Stimulated activated CD4-positive, alpha-beta T cell treated with anti-CD3 and anti-CD28 coated beads, Interleukin-4, amount 100 ng/mL, for 4 hours (primary cell): ENCODE measurements at places on chromosomes 7 and 10.

DNA sequence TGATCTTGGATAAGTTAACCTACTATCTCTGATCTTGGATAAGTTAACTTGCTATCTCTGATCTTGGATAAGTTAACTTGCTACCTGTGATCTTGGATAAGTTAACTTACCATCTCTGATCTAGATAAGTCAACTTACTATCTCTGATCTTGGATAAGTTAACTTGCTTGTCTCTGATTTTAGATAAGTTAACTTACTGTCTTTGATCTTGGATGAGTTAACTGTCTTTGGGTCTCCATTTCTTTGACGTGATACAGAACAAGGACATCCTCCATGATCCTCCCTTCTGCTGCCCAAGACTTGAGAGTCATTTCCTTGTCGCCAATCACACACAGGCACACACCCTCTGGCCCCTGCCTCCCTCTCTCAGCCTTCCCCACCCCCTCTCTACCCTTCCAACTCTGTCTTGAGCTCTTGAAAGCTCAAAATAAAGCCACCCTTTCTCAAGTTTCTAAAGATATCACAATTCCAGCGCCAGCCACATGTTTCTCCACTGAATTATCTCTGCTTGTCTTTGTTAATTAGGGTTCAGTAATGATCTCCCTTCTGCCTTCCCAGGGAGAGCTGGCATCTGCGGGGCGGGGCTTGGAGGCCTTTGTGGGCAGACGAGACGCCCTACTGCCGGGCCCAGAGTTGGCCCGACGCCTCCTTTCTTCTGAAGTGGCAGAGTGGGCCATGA lies 85.1 kb upstream of the GTF2I start:
- DNase-seq = no peak

DNA sequence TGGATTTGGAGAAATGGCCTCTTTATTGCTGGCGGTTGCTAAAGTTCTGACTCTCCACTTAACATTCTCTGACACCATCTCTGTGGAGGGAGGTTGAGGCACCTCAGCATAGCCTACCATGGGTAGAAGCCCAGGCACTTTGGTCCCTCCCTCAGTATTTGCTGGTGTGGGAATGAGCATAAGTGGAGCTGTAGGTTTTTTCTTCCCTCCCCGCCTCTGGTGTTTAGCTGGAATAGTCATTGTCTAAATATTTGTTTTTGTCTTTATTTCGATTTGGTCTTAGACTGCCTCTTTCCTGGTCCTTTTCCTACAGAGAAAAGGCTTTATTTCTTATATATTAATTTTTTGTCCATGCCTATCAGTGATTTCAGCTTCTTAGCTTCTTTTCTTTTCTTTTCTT lies 203.4 kb upstream of the AGR3 start:
- DNase-seq = no peak

DNA sequence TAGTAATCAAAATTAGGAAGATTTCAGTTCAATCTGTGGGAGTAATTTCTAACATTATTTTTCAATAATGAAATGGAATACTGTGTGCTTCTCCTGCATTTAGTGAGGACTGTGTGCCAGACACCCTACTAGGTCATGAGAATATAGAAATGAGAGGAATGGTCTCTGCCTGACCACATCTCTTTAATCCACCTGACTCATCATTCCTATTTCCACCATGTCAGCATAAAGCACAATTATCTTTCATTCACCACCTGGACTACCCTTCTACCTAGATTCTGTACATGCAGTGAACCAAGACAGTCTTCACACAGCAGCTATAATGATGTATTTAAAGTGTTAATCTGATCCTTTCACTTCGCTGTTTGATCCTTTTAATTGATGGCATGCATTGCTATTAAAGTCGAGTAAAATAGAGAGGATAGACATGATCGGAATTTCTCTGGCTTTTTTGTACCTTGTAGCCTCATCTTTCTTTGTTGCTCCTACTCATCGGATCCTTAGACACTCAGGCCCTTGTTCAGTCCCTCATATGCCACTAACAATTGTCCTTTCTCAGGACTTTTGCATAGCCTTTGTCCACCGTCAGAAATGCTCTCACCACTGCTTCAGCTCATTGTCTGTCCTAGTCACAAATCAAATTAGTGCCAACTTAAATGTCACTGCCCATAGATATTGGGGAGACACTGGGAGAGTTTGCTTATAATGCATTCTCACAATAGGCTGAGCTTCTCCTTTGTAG lies 1037.1 kb downstream of the REEP3 start:
- no peak for DNase-seq

DNA sequence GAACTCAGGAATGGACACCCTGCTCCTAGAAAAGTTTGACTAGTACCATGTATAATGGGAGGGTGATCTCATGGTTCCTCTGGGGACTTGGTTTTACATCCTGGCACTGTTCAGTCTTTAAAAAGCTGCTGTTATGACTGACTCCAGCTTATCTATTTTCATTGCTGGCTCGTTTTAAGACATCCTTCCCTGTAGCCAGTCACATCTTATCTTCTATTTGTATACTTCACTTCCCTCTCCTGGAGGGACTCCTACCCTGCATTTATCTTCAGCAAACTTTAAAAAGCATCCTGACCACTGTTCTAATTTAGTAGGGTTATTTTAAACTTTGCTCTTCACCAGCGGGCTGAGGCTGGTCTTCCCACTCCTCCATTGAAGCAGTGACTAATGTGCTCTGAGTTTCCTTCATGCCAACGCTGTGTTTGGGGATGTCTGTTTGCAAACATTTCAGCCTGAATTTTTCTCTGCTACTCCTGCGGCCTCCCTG lies 72.9 kb upstream of the ARMC3 start:
- DNase-seq = no peak

- no peak for DNase-seq
These were observed 6.5 kb upstream of the ZNF777 start for GRCh38 chr7:149467321-149467859.

DNA sequence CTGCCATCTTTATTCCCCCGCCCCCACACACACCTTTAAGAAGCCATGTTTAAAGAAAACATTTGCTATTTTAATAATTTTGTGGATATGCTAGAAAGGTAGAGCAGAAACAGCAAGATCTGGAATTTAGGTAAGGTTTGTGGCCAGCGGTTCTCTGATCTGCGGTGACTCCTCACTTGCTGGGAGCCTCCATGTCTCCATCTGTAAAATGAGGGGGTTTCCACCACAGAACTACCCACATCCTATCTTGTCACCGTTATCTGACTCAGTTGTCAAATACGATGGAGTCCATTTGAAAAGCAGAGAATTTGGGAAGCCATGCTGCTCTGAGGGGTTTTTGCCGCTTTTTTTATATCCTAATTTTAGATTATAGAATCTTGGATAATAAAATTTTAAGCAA lies 23.3 kb downstream of the MACC1 start:
- no peak for DNase-seq

DNA sequence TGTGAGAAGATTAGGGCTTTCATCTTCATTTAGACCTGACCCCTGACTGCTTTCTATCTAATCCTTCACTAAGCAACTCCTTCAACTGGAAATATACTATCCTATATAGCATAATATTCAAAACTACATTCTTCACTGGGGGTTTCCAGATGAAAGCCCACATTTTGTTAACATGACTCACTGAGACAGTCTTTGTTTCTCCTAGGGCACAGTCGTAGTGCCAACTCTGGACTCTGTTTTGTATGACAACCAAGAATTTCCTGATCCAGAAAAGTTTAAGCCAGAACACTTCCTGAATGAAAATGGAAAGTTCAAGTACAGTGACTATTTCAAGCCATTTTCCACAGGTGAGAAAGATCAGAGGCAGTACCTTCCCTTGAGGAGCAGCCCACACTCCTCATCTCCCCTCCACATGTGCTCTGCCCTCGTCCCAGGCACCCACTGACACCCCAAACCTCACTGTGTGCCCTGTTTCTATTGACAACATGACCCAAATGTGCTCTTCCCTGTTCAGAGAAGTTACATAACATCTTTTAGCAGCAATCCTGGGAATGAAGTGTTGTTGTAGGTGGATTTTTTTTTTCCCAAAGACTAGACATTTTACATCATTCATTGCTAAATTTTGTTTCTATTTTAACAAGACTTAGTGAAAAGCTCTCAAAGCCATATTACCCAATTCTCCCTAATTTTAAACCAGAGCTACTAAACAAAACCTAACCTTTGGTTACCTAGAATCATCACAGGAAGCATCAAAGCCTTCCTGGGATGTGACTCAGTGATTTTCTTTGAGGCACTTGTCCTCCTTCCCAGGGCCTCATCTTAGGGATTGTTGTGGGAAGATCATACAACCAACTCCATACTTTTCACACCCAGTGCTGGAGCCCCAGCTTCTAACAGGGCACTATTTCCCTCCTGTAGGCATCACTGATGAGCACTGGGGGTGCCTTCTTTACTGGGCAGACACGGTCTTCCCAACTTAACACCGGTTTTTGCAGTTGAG lies 10.7 kb downstream of the CYP2E1 start:
- no peak for DNase-seq

DNA sequence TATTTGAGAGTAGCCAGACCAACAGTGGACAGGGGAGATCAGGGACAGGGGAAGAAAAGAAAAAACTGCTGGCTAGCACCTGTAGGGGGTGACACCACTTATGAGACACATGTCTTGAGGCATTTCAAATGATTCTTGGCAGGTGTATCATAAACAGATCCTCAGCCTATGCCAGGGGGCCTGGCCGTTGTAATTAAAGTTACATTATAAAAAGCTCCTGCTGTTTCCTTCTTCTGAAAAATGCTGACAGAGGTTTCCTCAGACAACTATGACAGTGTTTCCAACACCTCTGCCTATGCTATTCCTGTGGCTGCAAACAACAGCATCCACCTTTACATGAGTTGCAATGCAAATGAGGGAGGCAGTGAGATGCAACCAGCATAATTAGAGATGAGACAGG lies 281.0 kb upstream of the PTER start:
- no peak for DNase-seq

- no peak for DNase-seq
These were observed 106.5 kb downstream of the EPC1 start for GRCh38 chr10:32240471-32240870.

GRCh38 chr7:33849004-33849403 lies 56.3 kb upstream of the BMPER start:
- DNase-seq = no peak

GRCh38 chr10:110209926-110210673 lies 2.7 kb downstream of the MXI1 start:
- peak; percentile 51 for DNase-seq

GRCh38 chr10:43653746-43654145 lies 5.1 kb upstream of the ZNF32 start:
- DNase-seq = no peak

DNA sequence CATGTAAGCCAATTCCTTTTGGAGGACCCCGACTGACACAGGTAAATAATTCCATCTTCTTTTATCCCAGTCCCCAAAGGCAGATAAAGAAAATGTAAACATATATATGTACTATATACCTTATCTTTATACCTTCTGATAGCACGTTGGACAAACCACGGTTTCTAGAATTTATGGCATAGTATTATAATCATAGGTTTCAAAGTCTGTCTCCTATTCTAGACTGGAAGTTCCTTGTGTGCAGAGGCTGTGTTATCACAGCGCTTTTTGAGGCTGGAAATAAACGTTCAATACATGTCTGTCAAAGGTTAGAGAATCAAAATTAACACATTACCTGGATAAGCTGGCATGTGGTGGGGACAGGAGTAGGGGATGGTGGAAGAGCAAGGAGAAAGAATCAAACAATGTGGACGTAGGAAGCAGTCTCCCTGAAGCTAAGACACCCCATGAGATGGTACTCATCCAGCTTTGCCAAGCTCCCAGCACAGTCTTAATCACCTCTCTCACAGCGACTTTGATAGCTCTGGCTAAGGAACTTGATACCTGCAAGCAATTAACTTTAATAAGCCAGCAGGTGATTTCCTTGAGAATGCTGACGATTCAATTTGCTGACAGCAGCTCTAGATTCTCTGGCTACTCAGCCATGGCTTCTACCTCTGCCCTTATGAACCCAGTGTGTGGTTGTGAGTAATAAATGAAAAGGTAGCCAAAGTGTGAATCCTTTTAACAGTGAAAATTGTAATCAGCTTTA lies 208.4 kb upstream of the LRRTM3 start:
- DNase-seq = no peak

- no peak for DNase-seq
These were observed 980 bp downstream of the ADAM8 start for GRCh38 chr10:133275684-133276092.

DNA sequence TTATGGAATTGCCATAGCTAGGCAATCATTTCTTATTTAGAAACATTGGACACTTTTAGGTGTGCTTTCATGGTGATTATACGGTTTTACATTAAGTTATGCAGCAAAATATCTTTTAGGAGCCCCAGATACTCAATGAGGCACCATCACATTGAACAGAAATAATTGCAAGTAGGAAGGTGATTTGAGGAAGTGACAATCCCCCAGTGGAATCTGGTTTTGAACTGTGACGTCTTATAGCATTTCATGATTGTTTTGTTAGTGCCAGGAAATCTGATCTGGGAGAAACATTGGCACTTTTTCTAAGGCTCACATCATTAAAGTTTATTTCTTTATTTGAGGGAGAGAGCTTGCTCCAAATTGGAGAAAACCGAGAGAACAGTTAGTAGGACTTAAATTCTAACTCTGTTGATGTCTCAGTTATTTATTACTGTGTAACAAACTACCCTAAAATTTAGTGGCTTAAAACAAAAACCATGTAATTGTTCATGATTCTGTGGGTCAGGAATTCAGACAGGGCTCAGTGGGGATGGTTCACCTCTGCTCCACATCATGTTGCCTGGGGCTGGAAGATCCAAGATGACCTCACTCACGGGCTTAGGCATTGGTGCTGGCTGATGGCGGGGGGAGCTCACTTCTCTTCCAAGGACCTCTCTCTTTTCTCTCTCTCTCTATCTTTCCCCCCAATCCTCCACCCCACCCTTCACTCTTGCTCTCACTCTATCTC lies 78.2 kb upstream of the STEAP1B start:
- DNase-seq = no peak

GRCh38 chr10:35517431-35518181 lies 87.5 kb upstream of the GJD4 start:
- DNase-seq = no peak

DNA sequence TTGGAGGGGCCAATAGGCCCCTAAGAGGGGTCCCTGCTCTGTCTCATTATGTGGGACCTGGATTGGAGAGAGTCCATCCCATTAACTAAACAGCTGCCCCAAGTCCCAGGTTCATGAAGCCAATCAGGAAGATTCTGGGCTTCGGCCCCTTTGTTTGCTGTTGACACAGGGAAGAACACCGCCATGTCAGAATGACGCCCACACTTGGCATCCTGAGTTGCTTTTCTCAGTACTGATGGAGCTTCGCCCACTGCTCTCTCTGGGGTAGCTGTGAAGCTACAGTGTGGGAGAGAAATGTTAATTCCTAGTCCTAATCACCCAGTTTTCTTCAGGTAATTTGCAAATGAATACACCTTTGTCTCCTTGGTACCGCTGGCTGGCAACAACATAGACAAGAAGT lies 264.7 kb downstream of the GLRX3 start:
- no peak for DNase-seq

DNA sequence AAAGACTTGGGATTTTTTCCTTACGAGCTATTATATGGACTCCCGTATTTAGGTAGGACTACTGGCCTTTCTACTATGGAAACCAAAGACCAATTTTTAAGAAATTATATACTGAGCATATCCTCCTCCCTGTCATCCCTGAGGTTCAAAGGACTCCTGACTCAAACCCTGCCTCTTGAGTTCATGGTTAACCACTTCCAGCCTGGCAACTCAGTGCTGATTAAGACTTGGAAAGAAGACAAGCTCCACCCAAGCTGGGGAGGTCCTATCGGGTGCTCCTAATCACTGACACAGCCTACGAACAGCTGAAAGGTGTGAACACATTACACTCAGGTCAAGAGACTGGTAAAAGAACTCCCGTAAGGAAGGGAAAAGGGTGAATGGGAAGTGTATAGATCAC lies 66.8 kb downstream of the LYZL2 start:
- DNase-seq = no peak

- no peak for DNase-seq
These were observed 107.0 kb upstream of the PARD3 start for GRCh38 chr10:34922138-34922537.
